ENCODE measurements at places on chromosomes 4 and X.

DNA sequence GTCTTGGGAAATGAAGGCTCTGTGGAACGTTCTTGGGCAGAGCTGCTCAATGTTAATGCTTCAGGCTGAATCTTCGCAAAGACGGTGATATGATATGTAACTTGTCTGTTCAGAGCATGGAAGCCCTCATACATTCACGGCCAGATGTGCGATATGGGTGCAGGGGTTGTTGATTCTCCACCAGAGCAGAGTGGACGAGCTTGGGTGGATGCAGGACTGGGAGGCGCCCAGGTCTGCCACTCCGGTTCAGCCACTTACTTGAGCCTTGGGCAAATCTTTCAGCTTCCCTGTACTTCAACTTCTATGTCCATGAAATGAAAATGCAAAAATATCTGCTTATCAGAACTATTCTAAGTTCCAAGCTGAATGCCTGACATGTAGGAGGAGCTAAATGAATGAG, 47.4 kb upstream of the MND1 start:
- no peak for DNase-seq

DNA sequence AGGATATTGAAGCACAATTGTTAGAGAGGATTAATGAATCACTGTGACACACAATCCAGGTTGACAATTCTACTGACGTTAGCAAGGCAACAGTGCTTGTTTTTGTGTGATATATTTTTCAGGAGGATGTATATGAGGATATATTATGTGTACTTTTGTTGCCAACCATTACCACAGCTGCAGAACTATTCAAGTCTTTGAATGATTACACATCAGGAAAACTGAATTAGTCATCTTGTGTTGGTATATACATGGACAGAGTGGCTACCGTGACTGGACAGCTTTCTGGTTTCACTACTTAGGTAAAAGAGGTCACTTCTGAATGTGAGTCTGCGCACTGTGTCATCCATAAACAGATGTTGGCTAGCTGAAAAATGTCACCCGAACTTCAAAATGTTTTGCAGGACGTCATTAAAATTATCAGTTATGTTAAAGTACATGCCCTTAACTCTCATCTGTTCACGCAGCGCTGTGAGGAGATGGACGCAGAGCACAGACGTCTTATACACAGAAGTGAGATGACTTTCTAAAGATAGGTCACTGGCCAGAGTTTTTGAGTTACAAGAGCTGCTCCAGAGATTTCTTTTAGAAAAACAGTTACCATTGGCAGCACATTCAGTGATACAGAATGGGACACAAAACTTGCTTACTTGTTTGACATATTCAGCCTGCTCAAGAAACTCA, 69.0 kb downstream of the MRPL1 start:
- DNase-seq = no peak

- DNase-seq = no peak
These were observed 34.1 kb upstream of the TNIP3 start for GRCh38 chr4:121198251-121198650.

DNA sequence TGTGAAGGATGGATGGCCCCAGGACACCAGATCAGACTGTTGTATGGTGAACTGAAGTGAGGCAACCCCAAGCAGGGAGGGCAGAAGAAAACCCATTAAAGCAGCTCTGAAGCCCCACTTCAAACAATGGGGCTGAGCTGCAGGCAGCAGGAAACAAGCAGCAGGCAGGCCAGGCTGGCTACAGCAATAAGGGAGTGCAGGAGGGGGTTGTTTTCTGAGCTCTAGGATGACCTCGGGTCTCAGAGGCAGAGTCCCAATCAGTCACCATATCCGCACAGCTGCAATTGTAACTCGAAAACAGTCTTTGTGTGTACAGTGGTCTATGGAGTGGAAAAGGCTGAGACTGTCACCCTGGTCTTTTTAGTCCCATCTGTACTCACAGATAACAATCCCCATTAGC, 90.4 kb downstream of the COL4A6 start:
- no peak for DNase-seq

DNA sequence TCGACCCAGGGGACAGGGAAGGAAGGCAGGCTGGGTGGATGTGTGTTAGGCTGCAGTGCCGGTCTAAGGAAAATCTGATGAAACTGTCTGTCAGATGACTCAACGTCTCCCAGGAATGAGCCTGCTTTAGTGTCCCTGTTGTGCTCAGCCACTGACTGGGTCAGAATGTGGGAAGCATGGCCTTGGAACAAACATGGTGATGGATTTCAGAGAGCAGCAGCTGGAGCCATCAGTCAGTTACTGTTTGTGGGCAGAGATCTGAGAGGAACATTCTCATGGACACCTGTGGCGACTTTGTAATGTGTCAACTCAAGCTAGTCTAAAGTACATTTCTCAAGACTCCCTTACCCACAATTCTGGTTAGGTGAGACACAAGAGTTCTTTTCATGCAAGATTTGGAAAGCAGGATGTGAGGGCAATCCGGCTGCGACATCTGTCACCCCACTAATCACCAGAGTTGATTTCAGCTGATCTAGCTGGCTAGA, 63.2 kb downstream of the ANAPC10 start:
- DNase-seq = no peak

- no peak for DNase-seq
These were observed 142.0 kb upstream of the NUDT6 start for GRCh38 chr4:123064390-123064789.

All from CD4-positive, alpha-beta T cell treated with Interleukin-17A for 4 hours (primary cell).